T47D (cell line): ENCODE measurements at places on chromosomes 6 and 20.

DNA sequence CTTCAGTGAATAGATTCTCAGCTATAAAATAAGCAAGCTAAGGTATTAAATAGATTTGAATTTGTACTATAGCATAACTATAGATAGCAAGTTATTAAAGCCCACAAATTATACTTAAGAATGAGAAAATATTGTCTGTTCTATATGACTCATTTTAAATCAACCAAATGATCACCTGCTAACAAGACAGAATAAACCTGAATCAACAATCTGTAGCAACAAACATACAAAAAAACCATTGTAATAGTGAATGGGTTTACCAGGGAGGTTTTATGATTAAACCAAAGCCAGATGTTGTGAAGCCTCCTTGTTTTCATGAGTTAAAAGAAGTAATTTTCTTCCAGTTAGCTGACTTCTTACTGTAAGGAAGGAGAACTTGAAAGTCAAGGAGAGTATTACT is 71.9 kb upstream of the HTR1B start:
- no peak for DNase-seq

DNA sequence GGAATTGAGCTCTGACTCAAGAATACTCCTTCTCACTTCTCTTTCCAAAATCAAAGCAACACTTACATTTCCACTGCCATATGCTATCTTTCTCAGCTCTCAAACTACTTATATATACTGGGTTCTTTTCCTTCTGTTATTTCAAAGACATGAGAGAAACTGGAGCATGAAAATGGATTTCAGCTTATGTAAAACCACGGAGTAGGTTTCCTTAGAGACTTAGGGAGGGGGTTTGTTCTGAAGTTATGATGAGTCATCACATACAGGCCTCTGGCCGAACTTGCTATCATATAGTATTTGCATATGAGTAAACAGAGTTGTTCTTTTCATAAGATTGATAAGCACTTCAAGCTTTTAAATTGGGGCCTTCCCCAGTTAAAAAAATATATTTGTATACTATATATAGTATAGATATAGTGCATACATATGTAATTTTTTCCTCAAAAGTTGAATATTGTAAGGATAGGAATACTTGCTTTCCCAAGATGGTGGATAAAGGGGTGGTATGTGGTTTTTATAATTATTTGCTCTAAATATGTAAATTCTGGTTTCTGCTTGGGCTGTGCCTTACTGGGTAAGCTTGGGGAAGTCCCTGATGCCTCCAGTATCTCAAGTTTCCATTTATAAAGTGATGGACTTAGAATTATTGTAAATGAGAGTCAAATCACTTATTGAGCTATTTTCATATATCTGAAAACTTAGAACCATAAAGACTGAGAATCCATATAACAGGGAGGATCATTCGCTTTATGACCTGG is 273.9 kb downstream of the RFPL4B start:
- no peak for DNase-seq

DNA sequence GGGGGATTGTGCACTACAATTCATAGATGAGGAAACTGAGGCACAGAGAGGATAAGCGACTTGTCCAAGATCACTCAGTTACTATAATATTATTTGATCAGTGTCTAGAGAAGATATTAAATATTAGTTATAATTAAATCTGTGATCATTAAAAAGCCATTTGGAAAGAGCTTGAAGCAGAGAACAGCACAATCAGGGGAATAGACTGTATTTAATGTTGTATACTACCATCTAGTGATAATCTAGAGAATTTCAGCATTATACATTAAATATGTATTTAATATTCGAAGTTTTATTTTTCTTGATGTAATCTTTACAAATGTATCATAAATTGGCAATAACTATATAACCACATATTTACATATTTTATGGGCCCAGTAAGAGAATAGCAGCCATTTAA is 20.1 kb upstream of the MTCL3 start:
- no peak for DNase-seq

- no peak for DNase-seq
Observed at GRCh38 chr6:137093183-137094069, 48.7 kb upstream of the IL20RA start.

- no peak for DNase-seq
Observed at GRCh38 chr6:5569491-5569890, 308.2 kb downstream of the FARS2 start.

- no peak for DNase-seq
Observed at GRCh38 chr20:53183181-53183580, 211.0 kb downstream of the TSHZ2 start.

- DNase-seq = no peak
Observed at GRCh38 chr6:156808287-156808686, 31.1 kb downstream of the ARID1B start.

GRCh38 chr6:158662954-158663624 is 13.2 kb downstream of the SYTL3 start:
- DNase-seq = no peak

DNA sequence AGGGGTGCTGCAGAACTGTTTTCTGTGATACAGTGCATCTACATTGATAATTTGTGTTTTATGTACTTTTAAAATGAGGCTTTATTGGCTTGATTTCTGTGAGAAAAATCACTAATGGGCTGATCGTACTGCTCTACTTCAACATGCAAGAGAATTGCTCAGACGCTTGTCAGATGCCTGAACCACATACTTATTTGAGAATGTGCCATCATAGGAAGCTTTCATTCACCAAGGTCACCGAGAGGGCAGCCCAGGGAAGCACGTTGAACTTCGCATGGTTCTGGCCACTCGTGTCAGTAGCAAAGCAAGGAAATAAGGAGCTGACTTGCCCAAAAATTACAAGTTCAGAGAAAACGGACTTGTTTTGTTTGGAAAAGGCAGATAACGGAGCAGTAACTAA is 168.5 kb upstream of the AKAP12 start:
- DNase-seq = no peak

GRCh38 chr6:17845598-17845997 is 138.9 kb upstream of the NUP153 start:
- peak; percentile 38 for DNase-seq

GRCh38 chr6:12150812-12151432 is 138.8 kb downstream of the HIVEP1 start:
- peak; percentile 54 for DNase-seq

DNA sequence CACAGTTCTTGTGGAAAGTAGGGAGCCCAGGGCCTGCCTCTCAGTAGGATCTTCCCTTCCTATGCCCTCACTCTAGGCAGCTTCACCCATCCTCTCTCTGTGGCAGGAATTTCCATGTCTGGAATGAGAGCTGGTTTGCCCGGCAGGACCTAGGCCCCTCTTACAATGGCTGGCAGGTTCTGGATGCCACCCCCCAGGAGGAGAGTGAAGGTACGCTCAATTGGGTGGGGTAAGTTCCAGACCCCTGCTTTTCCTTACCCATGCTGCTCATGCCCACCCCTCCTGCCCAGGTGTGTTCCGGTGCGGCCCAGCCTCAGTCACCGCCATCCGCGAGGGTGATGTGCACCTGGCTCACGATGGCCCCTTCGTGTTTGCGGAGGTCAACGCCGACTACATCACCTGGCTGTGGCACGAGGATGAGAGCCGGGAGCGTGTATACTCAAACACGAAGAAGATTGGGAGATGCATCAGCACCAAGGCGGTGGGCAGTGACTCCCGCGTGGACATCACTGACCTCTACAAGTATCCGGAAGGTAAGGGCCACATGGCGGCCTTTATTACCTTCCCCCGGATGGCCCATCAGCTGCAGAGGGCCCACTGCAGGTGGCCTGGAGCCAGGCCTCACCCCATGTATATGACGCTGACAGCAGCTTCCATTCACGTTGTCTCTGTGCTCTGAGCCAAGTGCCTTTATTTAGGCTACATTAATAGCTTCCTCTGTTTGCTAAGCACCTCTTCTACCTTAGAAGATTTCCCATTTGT is 22.8 kb downstream of the TGM6 start:
- DNase-seq = no peak

DNA sequence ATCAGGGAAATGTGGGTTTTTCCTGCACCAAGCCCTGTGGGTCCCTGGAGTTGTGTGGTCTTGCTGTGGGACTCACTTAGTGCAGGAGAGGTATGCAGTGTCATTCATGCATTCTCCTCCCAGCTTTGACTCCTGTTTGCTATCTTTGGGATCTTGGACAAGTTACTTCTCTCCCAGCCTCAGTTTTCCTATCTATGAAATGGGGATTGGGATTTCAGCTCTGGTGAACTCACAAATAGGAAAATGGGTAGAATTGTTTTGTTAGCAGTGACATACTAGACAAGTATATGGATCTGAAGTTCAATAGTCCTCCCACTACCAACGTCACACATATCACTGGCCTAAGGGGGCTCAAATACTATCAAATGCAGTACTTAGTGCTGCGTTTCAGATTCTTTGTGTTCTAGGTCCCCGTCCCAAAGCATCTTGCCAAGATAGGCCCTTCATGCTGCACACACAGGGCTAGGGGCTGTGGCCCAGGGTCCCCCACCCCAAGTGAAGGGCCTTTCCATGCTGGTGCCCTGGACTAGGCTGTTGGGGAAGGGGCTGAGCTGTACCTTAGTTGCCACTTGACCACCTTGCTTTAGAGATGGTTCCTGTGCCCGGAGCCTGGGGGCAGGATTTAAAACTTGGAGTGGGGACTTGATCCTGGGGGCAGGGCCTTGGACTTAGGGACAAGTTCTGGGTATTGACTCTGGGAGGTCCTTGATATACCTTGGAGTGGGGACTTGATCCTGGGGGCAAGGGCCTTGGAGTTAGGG is 98.0 kb downstream of the TOX2 start:
- no peak for DNase-seq

- DNase-seq = no peak
Observed at GRCh38 chr6:3882866-3883265, 33.7 kb downstream of the FAM50B start.

- no peak for DNase-seq
Observed at GRCh38 chr6:130912434-130912833, 85.2 kb downstream of the SMLR1 start.

DNA sequence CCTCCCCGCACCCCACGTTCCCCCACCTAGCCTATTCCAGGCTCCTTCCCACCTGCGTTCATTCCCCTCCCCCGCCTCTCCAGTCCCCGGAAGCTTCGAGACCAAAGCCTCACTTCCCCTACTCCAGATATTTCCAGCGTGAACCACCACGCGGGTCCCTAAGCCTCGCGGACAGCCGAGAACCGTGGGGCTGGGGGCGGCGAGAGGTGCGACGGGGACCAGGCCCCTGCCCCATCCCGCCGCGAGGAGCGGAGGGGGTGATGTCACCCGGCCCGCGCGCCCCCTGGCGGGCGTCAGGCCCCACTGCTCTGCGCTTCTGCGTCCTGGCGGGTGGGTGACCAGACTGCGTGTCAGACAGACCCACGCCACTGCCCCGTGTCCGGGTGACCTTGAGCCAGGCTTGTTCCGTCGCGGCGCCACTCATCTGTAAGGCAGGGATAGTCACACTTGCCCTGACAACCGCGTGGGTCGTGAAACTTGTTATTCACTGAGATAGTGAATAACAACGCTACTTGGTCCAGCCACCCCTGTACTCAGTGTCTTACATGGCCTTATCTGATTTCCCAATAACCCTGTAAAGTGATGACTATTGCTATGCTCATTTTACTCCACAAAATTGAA is 9.0 kb upstream of the HSP90AB1 start:
- DNase-seq = no peak

GRCh38 chr20:43458422-43458924 is 777 bp downstream of the SRSF6 start:
- no peak for DNase-seq

DNA sequence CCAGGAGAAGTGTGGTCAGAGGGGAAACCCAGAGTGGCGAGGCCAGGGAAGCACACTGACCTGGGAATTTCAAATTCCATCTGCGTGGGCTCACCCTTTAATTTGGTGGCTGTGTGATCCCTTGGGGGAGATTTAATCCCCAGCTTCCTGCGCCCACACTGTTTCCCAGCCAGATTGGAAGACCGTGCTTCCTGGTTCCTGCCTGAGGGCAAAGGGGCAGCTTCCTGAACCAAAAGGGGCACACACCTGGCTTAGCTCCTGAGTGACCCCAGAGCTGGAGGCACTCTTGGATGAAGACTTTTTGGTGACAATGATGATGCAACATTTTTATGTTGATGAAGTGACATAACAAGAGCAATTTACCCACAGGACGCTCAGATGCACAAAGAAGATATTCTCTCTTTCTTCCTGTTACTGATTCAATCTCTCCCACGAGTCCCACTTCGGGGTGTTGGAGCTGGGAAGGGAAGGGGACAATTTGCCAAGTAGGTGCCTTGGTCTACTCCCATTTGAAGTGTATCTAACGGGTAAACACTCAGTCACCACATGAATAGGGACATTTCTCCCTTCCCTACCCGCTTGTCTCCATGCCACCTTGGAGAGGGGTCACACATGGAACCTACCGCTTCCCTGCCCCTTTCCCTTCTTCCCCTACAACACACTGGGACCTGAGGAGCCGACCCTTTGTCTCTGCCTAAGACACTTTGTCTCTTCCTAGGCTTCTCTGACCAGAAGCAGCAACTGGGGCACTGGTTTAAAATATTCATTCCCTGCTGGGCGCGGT is 28.6 kb upstream of the CDKN1A start:
- DNase-seq = peak; percentile 51

GRCh38 chr6:34697904-34698559 is 1.5 kb upstream of the ILRUN start:
- DNase-seq = no peak

DNA sequence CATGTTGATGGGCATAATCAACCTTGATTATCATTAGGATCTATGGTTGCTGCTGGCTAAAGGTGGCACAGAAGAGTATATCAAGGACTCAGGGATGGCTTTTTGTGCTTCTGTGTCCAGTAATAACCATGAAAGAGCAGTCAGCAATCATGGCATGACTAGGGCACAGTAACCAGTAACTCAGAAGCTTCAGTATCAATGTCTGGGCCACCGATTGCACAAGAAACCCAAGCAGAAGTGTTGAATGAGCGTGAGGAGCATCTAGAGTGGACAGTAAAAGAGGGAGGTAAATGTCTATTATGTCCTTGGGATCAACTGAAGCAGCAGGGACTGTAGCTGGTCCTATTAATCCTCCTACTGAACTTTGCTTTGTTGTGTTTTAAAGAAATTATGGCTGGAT is 81.5 kb upstream of the F13A1 start:
- no peak for DNase-seq

- no peak for DNase-seq
Observed at GRCh38 chr6:160043784-160044183, 74.9 kb downstream of the IGF2R start.

- no peak for DNase-seq
Observed at GRCh38 chr6:159989492-159990480, 20.9 kb downstream of the IGF2R start.
